ENCODE measurements at places on chromosomes 6 and 20.

DNA sequence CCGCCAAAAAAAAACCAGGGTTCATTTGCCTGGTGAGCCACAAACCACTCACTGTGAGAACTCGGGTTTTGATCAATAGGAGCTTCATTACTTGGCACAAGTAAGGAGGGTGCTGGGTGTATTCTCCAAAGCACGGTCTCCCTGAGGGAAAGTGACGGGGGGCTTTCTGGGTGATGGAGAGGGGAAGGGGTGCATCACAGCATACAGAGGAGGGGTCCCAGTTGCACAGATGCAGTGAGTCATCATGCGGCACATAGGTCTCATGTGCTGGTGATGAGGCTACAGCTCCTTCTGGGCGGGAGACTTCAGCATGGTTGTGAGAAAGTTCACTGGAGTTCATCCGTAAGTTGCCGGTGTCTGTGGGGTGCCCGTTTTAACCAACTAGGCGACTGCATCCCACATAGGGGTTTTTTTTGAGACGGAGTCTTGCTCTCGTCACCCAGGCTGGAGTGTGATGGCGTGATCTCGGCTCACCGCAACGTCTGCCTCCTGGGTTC lies 36.2 kb downstream of the SUN5 start:
- peak; percentile 23 for DNase-seq

GRCh38 chr6:168198302-168199180 lies 119.5 kb upstream of the FRMD1 start:
- no peak for DNase-seq

DNA sequence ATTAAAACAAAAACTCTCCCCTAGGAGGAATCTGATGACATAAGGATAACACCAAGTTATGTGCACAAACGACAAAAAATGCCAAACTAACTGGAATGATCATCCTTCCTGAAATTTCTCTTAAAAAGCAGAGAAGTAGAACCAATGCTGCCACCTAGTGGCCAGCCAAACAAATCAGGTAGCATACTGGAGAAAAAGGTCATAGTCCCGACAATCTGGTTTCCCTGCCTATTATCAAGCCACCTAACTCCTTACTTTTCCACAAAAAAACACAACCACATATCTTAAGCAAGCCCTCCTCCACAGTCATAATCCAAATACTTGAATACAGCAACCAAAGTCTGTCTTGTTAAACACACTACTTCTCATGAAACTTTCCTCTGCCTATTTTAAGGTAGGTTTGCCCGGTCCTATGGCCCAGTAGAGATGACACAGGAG lies 5.3 kb downstream of the OARD1 start:
- peak; percentile 58 for DNase-seq

DNA sequence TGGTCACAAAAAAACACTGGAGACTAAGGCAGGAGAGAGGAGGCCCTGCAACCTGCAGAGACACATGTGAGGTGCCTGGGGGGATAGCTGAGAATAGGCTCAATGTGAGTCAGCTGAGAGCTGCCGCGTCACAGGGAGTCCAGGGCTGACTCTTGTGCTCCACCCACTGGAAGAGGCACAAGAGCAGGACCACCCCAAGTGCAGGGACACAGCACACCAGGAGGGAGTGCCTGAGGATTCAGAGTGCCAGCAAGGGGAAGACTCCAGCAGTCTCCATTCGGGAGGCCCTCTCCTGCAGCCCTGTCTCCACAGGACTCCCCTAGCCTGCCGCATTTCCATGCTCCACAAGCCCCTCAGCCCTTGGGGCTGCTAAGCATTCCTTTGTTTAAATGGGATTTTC lies 105.5 kb downstream of the HUS1B start:
- DNase-seq, result no peak

- DNase-seq, result no peak
Measured at GRCh38 chr6:74447013-74447412, 751.0 kb downstream of the CD109 start.

- no peak for DNase-seq
Measured at GRCh38 chr6:10556589-10556988, 35.4 kb downstream of the GCNT2 start.

GRCh38 chr6:29791162-29791561 lies 36.5 kb upstream of the HLA-G start:
- DNase-seq, result no peak

- no peak for DNase-seq
Measured at GRCh38 chr20:59948828-59949720, 8.9 kb downstream of the FAM217B start.

DNA sequence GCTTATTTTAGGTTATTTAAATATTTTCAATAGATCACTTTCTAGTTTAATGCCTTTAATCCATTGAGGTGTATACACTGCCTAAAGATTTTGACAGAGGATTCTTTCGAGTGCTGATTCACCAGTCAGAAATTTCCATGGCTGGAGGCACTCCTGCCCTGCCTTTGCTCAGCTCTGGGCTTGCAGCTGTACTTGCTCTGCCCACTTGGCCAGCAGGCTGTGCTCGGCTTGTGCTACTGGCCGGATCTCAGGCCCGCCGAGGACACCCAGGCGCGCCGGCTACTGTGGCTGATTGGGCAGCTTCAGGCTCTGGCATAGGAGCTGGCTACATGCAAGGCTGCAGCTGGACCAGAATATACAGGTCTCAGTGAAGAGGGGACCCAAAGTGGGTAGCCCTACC lies 675.1 kb upstream of the MMS22L start:
- no peak for DNase-seq

DNA sequence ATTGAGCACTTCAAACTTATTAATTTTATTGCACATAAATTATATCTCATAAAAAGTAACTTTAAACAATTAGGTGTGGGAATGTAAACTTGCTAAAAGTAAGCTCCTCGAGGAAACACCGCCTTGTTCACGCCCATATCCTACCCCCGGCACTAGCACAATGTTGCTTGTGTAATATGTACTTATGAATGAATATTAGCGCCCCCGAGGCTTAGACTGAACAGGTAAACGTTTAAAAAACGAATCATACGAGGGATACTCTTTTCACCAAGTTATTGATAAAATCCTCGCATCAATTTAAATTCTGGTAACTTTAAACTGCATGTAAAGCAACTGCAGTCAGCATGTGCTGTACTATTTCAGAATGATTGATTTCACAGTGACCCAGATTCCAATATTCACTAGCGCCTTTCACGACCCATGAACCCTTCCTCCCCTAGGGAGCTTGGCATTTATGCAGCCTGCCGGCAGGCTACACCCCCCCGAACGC lies 637 bp downstream of the TFB1M start:
- DNase-seq, result no peak

DNA sequence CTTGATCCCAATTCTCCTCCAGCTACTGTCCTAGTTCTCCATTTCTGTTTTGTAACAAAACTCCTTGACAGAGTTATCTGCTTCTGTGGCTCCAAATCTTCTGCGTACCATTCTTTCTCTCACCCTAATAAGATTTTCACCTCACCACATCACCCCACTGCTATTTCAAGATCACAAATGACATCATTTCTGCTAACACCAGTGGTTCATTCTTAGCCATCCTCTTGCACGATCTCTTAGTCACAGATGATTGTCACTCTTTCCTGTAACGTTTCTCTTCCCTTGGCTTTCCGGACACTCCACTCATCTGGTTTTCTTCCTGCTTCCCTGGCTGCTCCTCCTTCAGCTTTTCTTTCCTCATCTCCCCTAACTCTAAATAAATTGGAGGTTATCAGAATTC lies 56.8 kb upstream of the FABP7 start:
- DNase-seq, result no peak

DNA sequence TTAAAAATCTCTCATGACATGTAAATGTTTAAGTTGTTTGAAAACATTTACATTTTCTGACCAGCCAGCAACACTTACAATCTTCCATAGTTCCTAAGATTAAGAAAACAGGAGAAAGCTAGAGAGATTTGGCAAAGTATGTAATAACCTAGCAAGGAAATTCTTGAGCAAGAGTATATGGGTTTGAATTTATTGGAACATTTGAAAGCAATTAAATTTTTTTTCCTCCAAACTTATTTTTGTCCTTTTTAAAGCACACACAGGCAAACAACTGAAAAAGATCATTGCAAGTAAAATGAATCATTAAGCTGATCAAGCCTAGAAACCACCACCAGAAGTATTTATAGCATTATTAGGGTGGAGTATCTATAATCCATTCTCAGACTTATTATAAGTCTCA lies 20.1 kb upstream of the ZNF217 start:
- no peak for DNase-seq

GRCh38 chr6:135951169-135951568 lies 99.7 kb downstream of the PDE7B start:
- no peak for DNase-seq

- no peak for DNase-seq
Measured at GRCh38 chr6:34349211-34349610, 43.3 kb downstream of the NUDT3 start.

GRCh38 chr6:89536231-89536630 lies 102.3 kb downstream of the LYRM2 start:
- DNase-seq, result no peak

DNA sequence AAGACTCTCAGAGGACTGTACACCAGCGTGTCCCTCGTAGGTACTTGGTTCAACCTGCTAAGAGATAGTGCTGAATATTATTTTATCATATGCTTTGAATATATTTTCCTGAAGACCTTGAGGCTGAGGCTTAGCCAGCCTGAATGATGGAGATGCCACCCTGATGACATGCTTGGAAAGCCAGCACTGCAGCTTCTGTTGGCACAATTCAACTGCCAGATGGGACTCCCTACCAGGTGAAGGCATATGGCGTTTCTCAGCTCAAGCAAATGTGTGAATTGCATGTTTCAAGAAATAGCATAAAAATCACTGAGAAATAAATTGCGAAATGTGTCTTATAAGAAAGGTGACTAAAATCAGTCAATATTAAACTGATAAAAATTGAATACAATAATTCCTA lies 228.1 kb upstream of the CST7 start:
- DNase-seq, result no peak

DNA sequence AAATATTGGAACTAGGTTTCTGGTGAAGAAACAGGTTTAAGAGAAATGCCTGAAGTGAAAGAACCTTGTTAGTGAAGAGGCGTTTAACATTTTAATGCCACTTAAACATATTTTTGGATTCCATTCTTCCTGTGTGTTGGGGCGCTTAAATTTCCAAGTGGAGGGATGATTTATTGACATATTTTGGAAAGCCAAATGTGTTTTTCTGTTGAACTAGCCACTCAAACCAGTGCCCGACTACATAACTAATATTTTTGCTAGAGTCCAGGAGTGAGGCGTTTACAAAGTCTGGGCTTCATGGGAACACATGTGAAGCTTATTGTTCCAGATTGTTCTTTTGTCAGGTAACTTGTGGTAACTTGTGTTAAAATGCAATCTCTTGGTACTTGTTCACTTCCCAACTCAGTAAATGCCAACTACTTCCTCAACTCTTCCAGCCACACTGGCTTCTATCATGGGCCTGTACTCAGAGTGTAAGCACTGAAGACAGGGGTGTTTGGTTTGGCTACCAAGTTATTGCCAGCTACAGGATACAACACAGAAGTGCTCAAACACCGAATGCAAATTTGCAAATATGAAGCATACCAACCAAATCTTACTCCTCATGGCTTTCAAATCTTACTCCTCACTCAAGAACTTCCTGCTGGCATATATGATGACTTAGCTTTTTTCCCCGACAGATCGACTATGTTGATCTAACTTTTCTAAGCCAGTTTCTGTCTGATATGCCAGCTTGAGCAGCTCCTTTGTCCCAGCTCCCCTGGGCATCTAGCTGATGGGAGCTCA lies 2.0 kb upstream of the ZNFX1 start:
- DNase-seq, result no peak

GRCh38 chr6:99219788-99220187 lies 129.7 kb downstream of the FAXC start:
- no peak for DNase-seq

GRCh38 chr20:2169456-2170088 lies 67.9 kb downstream of the STK35 start:
- DNase-seq, result no peak

GRCh38 chr6:163422550-163422949 lies 8.0 kb downstream of the QKI start:
- DNase-seq, result no peak

- DNase-seq, result no peak
Measured at GRCh38 chr6:15375638-15376290, 129.9 kb downstream of the JARID2 start.

DNA sequence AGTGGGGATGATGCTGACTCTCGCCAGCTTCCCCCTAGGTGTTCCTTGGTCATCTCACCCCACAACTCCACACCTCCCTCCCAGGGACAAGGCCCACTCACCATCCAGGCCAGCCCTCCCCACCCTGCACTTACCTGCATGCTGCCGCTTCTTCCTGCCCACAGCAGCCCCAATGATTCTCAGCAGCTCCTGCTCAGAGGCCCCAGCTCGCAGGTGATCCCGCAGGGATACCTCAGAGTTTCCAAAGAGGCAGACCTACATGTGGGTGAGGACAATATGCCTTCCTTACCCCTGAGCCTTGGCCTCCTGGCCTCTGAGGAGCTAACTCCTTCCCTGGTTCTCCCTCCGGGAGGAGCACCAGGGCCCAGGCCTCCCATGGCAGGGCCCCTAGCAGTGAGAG lies 24.6 kb downstream of the MOCS1 start:
- no peak for DNase-seq

DNA sequence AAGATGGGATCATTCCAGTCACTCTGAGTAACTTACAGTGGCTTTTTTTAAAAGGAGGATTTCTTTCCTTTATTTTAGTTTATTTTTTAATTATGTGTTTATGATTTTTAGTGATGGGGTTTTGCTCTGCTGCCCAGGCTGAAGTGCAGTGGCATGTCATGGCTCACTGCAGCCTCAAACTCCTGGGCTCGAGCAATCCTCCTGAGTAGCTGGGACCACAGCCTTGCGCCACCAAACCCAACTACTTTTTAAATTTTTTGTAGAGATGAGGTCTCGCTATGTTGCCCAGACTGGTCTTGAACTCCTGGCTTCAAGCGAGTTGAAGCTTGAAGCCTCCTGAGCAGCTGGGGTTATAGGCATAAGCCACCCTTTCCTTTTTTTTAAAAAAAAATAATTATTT lies 31.8 kb upstream of the PHACTR3 start:
- DNase-seq, result no peak

- no peak for DNase-seq
Measured at GRCh38 chr6:159931112-159931511, 37.8 kb upstream of the IGF2R start.

All from effector CD8-positive, alpha-beta T cell (primary cell).